ENCODE measurements at places on chromosomes 1 and 21. TPM values are rescaled to one million over a fixed set of nuclear protein-coding genes. Genes with fewer than 3 reads are reported as not detected.

The PRKAA2 gene
- 11.8 TPM for total RNA-seq

- no peak for DNase-seq
Measured at GRCh38 chr21:34536311-34536710, 24.3 kb upstream of the KCNE1 start.

The NBPF19 gene
- total RNA-seq, result 41.0 TPM

- no peak for DNase-seq
Measured at GRCh38 chr1:27445177-27445936, 44.6 kb downstream of the WASF2 start.

- DNase-seq, result no peak
Measured at GRCh38 chr1:225354906-225355305, 72.9 kb downstream of the LBR start.

- no peak for DNase-seq
Measured at GRCh38 chr21:36698385-36698980, 432 bp upstream of the SIM2 start.

DNA sequence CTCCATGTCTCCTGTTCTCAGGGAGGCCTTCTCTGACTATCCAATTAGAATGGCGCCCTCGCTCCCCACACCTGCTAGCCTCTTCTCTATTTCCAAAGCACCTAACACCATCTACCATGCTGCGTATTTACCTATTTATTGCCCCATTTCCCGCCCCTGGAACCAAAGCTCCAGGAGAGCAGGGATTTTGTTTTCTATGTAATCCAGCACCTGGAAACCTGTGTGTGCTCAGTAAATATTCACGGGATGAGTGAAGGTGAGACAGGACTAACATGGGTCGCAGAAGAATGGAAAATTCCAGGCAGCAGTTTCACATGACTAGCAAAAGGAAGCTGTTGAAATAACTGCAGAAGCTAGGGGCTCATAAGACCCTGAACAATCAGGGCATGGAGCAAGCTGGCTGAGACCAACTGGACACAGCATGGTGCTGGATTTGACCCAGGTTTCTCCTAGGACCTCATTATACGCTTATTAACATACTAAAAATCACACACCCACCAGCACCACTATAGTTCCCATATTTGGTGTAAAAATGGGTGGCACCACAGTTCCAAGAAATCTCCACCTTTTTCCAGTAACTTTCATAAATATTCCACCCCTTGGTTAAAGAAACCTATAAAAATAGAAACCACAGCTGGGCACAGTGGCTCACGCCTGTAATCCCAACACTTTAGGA, 15.1 kb upstream of the TENT5B start:
- peak; percentile 34 for DNase-seq

- no peak for DNase-seq
Measured at GRCh38 chr1:40921981-40922677, 57.4 kb upstream of the CTPS1 start.

- DNase-seq, result no peak
Measured at GRCh38 chr1:65104854-65105534, 43.0 kb upstream of the AK4 start.

Data from breast epithelium (tissue), 4 donors.